ENCODE measurements at places on chromosomes 3 and 15.

- DNase-seq: no peak
These were observed 767 bp downstream of the GLT8D1 start for GRCh38 chr3:52704611-52705437.

- DNase-seq: no peak
These were observed 192.8 kb upstream of the THBS1 start for GRCh38 chr15:39388118-39388517.

- DNase-seq: peak; percentile 74
These were observed 9.7 kb downstream of the LIPC start for GRCh38 chr15:58441376-58442070.

GRCh38 chr15:32690941-32691688 is 26.7 kb upstream of the GREM1 start:
- DNase-seq: no peak

DNA sequence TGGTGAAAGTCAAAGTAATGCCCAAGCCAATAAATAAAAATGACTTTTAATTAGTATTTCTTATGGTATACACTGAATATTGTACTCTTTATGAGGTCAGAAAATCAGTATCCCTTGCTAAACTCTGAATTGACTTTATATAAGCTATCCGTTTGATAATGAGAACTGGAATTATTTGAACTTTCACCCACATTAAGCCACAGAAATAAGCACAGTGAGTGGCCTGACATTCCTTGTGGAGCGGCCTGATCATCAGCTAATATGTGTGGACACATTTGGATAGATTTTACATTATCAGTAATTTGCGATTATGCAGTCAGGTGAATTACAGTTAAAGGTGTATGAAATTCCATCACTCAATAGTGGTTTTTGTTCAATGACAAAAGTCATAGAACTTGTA is 136.0 kb upstream of the CBLB start:
- DNase-seq: no peak

DNA sequence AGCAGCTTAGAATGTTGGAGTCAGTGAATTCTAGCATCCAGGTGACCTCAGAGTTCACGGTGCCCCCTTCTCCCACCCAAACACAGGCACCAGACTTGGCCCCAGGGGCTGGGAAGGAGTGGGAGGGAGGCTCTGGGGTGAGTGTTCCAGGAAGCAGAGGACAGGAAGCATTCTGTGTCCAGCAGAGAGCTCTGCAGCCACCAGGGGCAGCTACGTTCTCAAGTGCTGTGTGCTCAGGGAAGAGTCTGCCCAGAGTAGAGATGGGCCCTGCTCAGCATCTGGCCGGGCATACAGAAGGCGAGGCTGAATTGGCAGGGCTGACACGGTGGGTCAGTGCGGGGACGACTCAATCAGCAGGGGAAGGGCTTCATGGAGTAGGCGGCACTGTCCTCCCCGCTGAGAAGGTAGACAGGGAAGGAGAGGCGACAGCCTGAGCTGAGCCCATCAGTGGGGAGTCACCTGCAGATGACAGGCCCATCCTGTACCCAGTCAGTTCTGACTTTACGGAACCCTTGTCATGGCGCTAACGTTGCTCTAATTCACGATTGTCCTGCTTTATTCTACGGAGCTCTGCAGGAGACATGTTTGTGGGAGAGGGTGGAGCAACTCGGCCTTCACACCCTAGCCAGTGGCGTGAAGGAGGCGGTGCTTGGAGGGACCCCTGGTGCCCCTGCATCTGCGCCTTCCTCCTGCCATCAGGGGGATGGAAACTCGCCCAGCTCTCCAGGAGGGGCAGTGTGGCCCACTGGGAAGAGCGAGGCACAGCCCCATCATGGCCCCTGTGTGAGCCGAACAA is 82.2 kb downstream of the C3orf70 start:
- no peak for DNase-seq

DNA sequence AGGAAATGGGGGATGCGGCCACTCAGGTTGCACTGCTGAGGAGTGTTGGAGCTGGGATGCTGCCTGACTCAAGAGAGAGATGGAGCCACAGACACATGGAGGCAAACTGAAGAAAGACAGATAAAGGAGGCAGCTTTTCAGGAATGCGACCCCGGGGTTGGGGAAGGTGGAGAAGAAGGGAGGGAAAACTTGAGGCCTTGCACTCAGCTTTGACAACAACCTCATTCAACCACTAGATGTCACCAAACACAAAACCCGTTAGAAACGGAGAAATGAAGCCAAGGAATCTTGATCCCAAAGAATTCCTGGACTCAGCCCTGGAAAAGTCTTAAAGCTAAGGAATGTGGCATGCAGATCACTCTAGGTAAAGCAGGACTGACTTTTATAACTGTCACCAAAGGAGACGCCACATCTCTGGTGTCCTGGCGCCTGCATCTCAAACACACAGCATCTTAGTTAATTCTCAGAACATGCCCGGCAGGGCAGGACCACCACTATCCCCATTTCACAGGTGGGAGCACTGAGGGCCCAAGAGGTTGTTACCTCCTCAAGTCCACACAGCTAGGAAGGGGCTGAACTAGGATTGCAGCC is 59.6 kb upstream of the LMCD1 start:
- DNase-seq: peak; percentile 57

GRCh38 chr3:32960404-32961170 is 9.1 kb downstream of the CCR4 start:
- DNase-seq: no peak

GRCh38 chr3:179265875-179266274 is 15.0 kb upstream of the KCNMB3 start:
- DNase-seq: no peak

- peak; percentile 42 for DNase-seq
These were observed 75.9 kb upstream of the FGF12 start for GRCh38 chr3:192802957-192803899.

GRCh38 chr3:133984975-133985374 is 44.8 kb downstream of the SLCO2A1 start:
- no peak for DNase-seq

- peak; percentile 23 for DNase-seq
These were observed 617.6 kb upstream of the UBE2E2 start for GRCh38 chr3:22585504-22585903.

DNA sequence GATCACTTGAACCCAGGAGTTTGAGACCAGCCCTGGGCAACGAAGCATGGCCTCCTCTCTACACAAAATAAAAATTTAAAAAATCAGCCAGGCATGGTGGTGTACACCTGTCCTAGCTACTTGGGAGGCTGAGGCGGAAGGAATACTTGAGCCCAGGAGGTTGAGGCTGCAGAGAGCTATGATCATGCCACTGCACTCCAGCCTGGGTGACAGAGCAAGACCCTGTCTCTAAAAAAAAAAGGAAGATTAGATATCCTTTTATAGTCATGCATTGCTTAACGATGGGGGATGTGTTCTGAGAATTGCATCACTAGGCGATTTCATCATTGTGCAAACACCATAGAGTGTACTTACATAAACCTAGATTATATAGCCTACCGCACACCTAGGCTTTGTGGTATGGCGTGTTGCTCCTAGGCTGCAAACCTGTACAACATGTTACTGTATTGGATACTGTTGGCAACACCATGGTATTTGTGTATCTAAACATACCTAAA is 12.6 kb downstream of the ALAS1 start:
- DNase-seq: no peak

DNA sequence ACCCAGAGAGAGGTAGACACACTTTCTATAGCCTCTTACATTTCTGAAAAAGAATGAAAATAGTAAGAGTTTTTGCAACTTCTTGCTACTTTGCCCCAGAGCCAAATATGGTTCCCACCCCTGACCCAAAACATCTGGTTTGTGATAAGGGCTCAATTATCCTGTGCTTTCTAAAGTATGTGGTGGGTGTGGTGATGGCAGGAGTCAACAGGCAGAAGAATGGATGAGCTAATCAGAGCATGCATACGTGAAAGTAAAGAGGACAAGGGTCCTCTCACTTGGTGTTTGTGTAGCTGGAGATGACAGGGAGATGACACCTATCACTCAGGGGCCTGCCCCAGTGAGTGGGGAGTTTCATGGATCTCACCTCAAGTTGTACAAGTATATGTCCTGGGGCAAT is 19.1 kb downstream of the KBTBD8 start:
- peak; percentile 28 for DNase-seq

DNA sequence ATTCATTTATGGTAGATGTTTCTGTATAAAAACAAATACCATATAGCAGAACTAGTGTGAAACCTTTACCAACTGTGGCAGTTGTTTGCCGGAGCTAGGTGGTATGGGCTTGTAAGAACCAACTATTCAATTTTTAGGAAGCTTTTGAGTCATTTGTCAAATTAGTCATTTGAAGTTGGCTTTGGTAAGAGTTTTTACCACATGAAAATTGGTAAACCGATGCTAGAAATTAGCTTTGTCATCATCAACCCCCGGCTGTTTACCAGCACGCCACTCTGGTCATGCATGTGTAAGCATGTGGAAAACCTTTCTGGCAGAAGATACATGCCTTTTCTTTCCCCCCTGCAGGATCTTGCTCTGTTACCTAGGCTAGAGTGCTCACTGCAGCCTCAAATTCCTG is 63.3 kb downstream of the IL1RAP start:
- DNase-seq: no peak

DNA sequence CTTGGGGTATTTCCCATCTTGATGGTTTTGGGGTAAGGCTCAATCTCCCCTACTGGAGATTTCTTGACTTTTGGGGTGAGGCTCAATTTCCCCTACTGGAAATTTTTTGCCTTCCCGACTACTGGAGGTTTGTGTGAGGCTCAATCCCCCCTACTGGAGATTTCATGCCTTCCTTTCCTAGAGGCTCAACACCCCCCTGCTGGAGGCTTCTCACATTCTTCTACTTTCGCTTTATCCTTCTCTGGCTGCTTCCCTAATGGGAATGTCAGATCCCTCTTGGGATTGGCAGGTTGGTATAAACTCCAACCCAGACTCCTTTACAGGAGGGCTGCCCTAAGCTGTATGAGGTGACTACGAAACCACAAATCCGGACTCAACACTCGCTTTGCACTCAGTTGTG is 49.2 kb downstream of the KATNBL1 start:
- no peak for DNase-seq

DNA sequence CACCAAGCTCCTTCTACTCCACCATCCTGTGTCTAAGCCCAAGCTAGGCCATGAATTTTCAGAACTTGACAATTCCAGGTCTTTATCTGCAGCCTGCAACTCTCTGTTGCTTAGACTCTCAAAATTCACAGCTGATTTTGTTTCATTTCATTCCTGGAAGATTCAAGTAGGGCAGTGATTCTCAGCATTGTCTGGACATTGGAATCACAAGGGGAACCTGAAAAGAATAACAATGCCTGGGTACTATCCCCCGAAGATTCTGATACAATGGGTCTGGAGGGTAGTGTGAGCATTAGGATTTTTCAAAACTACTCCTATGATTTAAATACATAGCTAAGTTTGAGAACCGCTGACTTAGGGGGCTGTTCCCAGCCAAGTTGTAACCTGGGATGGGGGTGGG is 534.7 kb upstream of the IL12A start:
- no peak for DNase-seq

GRCh38 chr3:67699882-67700281 is 45.5 kb upstream of the SUCLG2 start:
- no peak for DNase-seq

GRCh38 chr3:181327349-181327748 is 337.8 kb upstream of the DNAJC19 start:
- no peak for DNase-seq

- DNase-seq: no peak
These were observed 20.4 kb downstream of the CCDC191 start for GRCh38 chr3:114035896-114036295.

DNA sequence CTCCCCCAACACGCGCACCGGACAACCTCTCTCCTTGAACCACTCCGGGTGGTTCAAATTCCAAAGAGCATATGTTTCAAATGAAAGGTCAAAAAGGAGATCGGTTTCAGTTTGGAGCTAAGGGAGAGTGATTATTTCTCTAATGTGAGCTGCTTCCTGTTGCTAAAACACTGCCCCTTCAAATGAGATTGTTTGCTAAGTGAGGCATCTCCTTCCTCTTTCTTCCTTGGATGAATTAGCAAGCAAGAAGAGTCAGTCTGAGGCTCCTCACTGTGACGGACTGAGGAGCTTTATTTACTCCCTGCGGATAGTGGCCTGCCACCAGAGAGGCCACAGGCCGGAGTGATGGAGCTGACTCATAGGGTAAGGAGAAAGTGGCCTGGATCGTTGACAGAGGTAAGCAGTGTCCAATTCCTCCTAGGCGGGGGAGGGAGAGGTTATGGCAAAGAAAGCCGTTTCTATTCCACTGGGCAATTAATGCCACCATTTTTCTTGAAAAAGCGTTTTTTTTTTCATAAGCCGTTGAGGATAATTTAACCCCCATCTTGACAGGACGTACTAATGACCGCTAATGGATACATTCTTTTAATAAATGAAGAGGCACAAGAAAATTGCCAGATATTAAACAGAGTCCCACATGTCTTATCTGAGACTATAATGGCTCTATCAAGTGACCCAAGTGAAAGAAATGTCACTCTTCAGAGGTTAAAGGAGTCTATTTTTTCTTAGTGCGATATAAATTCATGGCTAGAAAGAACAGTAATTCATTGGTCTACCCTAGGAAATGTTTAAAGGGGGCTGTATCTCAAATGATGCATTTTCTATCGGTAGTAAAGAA is 167.0 kb upstream of the ANKRD28 start:
- DNase-seq: no peak

DNA sequence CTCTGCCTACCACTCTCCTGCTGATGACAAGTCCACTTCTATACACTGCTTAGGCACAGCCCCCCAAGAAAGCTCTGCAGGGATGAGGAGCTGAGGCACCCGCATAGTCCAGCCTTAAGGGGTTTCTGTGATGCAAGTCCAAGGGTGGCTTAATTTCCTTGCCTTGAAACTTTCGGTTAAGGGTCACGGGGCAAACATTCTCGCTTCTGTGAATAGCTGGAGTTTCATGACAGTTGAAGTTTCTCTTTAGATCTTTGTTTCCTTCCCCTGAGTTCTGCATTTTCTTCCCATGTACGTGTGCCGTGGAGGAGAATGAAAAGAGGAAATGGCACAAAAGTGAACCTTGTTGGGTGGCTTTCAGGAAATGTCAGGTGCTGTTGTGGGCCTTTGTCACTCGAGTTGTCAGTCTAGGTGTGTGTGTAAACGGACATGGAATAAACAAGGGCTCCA is 7.0 kb downstream of the GPR160 start:
- DNase-seq: no peak

GRCh38 chr3:5197470-5198312 is 10.2 kb downstream of the EDEM1 start:
- DNase-seq: peak; percentile 5

GRCh38 chr3:127389420-127389819 is 101.6 kb upstream of the PRR20G start:
- DNase-seq: peak; percentile 37

DNA sequence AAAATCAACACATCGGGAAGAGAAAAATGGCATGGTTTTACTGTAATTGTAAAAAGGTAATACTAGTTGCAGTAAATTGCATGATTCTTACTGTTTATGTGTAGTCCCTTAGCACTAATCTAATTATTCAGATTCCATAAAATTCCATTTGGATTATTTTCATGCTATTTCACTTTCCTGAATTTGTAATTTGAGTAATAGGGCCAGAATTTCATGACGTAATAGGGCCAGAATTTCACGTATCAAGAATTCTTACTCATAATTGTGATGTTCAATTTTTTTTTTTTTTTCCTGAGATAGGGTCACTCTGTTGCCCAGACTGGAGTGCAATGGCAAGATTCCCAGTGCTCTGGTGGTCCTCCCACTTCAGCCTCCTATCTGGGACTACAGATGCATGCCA is 2.9 kb upstream of the U2SURP start:
- no peak for DNase-seq
